ENCODE measurements at places on chromosomes 11 and 22.

GRCh38 chr11:90795746-90796145 lies 572.9 kb upstream of the CHORDC1 start:
- DNase-seq, result no peak

DNA sequence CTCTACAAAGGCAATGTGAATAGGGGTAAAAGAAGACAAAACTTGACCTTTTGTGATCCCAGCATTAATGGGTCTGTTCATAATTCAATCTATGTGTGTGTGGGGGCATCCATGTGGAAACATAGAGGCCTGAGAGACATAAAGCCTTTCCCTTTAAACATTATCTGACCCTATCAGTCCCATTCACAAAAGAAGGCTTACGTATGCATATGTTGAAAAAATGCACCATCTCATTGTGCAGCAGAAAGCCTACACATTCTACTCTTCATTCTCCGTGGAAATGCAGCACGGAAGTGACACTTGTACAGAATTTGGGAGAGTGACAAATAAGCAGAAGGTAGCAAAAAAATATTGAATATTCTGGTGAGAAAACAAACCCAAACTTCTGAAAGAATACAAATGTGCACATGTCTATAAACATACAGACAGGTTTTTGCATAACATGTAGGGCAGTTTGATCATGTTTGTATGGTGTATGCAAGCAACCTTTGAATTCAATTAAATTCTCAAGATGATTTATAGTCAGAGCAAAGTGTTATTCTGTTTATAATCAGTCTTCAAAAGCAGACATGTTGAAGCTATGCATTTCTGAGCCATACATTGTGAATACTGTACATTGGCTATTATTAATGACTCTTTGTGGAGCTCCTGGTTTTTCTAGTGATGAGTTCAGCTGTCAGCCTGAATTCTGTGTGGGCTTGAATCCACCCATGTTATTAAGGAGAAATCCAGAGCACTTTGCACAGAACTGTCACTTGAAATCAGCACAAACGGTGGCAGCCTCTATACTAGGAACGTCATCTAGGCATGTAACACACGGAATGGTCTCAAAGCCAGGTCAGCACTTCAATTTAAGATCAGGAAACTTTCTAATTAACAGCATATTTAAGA lies 236.8 kb downstream of the DCDC1 start:
- no peak for DNase-seq

DNA sequence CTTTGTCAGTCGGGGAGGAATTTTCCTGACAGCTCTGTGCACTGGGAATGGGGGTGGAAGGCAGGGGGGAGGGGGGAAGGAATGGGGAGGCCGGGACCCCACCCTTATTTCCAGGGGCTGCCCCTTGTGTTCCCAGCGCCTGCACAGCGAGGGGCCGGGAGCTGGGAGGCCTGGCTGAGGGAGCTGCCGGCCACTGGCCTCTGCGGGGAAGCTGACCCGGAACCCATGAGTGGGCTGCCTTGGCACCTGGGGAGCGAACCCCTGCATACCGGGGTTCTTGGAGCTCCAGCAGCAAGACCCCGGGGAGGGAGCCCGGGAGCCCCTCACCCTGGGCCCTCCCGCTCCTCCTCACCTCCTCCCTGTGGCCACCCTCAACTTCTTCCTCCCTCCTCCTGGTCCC lies 3.5 kb downstream of the H19 start:
- DNase-seq, result no peak

- no peak for DNase-seq
Observed at GRCh38 chr11:131910523-131911387, 540.3 kb downstream of the NTM start.

- DNase-seq, result no peak
Observed at GRCh38 chr22:25485626-25486545, 78.6 kb upstream of the GRK3 start.

DNA sequence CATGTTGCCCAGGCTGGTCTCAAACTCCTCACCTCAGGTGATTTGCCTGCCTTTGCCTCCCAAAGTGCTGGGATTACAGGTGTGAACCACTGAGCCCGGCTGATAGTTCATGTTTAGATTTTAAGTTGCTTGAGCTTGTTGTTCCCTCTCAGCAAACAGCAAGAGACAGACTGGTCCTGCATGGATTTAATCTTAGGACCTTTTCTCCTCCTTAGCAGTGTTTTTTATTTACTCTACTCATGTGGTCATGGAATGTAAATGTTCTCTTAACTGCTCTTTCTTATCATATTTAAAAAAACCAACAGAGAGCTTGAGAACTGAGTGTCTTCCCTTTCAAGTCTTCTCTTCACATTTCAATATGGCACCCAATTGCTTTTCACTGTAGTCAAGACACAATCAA lies 22.7 kb upstream of the PRDM10 start:
- no peak for DNase-seq

DNA sequence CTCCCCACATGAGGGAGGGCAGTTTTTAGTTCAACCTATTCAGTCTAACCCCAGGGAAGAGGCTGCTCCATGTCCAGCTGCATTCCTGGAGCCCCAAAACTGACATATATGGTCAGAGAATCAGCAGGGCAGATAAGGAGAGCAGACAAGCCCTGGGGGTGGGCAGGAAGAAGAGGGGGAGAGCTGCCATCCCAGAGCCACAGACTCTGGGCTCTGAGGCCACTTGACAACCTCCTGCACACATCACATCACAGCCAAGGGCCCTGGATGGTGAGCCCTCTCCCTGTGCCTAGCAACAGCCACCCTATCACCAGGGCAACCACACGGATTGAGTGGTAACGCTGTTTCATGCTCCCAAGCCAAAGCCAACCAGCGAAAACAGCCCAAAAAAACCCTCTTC lies 3.1 kb downstream of the ARHGAP1 start:
- DNase-seq, result no peak

GRCh38 chr11:69700278-69701140 lies 3.3 kb downstream of the FGF19 start:
- no peak for DNase-seq

DNA sequence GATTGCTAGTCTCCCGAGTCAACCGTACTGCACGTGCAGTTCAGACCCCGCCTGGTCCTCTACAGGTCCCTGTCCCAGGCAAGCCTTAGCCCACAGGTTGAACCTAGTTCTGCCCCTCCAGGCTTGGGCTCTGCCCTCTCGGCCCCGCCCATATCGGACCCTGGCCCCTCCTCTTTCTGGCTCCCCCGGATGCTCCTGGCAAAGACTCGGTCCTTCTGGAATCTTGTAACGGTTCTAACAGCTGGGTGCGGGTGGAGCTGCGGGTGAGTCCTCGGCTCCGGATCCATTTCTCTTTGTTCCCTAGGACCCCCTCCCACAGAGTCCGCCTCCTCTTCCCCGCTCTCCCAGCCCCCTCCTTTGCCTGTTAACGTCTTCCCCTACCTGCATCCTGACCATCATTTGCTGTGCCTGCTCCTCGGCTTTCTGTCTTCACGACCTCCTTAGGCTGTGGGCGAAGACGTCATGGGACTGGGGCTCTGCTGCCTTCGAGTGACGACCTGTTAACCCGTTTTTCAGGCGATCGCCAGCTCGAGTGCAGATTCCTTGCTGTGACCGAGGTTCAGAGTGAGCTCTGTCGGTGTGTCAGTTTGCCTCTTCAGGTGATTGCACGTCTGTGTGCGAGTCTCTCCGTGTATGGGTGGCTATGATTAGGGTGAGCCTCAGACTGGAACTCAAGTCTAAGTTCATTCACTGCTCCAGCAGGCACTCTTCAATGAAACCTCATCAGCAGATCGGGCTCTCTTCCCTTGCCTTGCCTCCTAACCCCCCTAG lies at the start of gene DNHD1:
DNHD1 (plus strand) TSS at position 212 of the 771 bp plus-strand sequence. CDS start 936 bp downstream, outside the sequence.
- no peak for DNase-seq

GRCh38 chr11:108541531-108541930 lies 43.3 kb upstream of the POGLUT3 start:
- DNase-seq, result no peak

GRCh38 chr11:57222239-57222638 lies 14.8 kb downstream of the APLNR start:
- DNase-seq, result no peak

DNA sequence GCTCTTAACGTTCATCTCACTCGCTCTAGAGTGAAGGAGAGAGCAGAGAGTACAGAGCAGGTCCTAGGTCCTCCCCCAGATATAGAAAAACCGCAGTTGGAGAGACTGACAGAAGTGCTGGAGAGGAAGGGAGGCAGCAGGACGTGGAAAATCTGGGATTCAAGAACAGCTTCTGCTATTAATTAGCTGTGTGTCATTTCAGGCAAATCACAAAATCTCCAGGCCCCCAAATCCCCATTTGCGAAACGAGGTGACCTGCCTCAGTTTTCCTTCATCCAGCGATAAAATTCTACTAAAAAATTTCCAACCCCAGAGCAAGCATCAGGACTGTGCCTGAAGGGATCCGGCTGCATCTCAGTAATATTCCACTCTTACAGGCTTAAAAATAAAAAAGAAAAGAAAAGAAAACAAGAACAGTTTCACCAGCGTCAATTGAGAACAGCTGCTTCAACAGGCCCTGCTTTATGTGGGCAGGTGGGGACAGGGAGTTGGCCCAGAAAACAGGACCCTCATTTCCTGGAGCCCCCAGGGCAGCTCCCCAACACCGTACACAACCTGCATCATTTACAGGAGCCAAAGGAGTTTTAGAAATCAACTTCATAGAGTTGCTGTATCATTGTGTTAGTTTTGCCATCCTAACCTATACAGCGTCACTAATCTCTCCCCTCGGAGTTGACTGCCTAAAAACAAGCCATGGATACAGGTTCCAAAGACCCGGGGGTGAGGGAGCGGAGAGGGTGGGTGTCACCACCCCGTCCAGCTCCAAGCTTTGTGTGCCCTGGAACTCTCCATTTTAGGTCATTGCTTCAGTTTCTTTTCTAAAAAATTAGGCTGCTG lies 2.3 kb upstream of the MALAT1 start:
- no peak for DNase-seq

GRCh38 chr22:26050079-26050478 lies 119.2 kb upstream of the SEZ6L start:
- no peak for DNase-seq

DNA sequence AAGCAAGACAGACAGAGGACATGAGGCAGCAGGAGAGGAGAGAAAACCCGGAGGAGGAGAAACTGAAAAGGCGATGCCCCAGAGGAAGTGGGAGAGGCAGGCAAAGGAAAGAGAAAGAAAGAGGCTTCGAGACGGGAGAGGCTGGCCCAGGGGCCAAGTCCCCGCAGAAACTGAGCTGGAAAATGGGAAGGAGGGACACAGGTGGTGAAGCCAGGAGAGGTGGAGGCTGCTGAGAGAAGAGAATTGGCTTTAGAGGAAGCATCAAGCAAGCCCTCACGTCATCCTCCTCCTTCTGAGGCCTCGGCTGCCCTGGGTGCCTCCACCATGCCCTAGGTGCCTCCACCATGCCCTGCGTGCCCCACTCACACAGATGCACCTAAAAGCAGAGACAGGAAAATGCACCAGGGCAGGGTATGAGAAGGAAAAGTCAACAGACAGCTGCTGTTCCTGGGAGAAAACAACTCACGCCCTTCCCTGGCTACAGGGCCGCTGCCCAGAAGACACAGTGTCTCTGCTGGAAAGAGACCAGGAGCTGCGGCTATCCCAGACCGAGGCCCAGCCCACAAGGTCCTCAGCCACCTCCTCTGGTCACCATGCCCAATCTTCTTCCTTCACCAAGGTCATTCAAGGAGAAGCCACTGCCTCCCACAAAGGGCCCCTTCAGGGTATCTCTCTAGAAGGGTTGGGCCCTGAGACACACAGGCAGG lies 14.3 kb downstream of the FXYD6 start:
- no peak for DNase-seq

DNA sequence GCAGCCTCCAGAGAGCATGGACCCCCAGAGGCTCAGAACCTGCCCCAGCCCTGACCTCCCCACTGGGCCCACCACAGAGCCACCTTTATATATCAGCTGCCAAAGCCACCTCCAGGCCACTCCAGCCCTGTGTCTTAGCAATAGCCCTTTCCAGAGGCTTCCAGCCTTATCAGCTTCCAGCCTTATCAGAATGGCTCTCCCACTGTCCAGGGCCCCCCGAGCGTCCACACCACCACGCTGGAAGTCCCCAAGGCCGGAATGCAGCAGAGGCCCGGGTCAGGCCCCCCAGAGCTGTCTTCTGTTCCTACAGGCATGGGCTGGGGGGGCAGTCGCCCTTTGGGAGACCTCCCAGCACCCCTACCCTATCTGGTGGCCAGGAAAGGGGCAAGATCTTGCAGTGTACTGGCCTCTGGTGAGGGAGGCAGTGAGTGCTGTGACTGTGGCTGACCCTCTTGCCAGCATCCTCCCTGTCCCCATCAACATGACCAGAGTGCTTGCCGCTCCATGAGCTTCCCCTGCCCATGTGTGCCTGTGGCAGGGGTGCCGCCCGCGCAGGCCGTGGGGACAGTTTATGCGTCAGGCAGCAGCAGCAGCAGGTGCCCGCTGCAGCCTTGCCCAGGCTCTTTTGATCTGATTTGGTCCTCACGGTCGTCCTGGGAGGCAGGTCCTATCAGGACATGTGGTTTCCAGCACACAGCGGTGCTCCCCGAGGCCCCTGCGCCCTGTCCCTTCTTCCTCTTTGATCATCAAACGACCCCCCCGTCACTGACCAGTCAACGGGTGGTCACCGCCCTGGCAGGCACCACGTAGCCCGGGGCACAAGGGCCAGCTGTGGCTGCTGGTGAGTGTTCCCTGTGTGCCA lies 15.9 kb downstream of the OSBPL5 start:
- DNase-seq, result no peak

DNA sequence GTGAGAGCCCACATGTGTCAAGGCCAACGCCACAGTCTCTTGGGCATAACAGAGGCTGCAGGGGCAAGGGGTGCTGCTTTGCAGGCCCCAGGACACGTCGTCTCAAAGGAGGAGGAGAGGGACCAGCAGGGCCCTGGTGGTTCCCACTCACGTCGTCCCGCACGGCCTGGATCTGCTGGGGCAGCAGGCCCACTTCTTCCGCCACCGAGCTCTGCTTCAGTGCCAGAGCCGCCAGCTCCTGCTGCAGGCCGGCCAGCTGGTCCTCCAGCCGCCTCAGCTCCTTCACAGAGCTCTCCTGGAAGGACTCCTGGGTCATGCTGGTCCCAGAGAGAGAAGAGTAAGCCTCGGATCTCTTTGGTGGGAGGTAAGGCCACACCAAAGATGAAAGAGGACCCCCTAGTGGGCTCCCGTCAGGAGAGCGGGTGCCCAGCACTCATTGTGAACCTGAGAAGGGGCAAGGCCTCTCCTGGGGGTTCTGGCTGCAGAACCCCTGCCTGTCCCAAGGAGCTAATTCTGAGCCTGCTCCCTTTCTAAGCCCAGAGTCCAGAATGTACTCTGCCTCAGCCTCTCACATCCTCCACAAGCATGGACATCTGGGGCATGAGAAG lies 15.6 kb downstream of the SUN2 start:
- no peak for DNase-seq

- no peak for DNase-seq
Observed at GRCh38 chr22:30500628-30501027, 4.9 kb downstream of the SEC14L4 start.

GRCh38 chr11:77269484-77270123 lies 31.9 kb downstream of the GDPD4 start:
- DNase-seq, result no peak

GRCh38 chr11:126281666-126282175 lies 1.2 kb upstream of the TIRAP start:
- no peak for DNase-seq

- no peak for DNase-seq
Observed at GRCh38 chr22:47586946-47587345, 824.5 kb downstream of the TBC1D22A start.

- DNase-seq, result no peak
Observed at GRCh38 chr11:121104312-121104762, 3.3 kb downstream of the TECTA start.
